ENCODE measurements at places on chromosomes 1 and 21.

- DNase-seq, result no peak
Observed at GRCh38 chr1:229434005-229434640, at the start of gene ACTA1. ACTA1 (minus strand) TSS chr1:229434094; CDS start chr1:229433115, 979 bp downstream.

GRCh38 chr1:93679546-93679945, 2.1 kb downstream of the BCAR3 start:
- DNase-seq, result no peak

- DNase-seq, result no peak
Observed at GRCh38 chr21:29232530-29233255, 66.0 kb upstream of the BACH1 start.

DNA sequence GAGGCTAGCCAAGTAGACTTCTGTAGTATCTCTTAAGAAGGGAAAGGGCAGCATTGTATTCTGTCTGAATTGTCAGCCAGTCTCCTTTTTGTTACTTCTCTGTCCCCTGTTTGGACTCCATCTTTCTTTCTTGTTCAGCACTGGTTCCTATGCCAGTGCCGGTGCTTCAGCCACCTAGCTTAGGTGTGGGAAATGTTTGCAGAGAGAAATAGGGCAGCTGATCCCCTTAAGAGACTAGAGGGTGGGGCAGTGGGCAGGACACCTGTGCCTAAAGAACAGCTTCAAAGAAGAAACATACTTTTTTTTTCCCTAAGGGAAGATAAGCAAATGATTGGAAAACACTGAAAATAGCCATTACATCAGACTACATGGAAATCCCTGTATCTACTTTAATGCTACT, 113.0 kb downstream of the POU2F1 start:
- DNase-seq, result no peak

DNA sequence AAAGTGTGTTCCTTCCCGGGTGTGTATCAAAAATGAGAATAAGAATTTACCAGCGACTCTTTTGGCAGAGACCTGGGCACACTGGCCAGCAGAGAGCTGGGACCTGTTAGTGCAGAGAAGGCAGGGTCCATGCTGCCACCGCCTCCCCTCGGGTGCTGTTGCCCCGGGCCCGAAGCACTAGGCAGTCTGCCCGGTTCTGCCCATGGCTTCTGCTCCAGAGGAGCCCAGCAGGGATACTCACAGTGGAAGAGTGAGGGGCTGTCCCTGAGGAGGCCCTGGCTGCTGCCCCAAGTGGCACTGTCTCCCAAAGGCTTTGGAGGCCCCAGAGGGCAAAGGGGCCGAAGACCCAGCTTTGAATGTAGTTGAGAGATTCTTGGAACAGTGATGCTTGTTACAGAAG, 80.5 kb downstream of the MIS18A start:
- no peak for DNase-seq

GRCh38 chr1:23561076-23561812, 1.9 kb upstream of the ID3 start:
- no peak for DNase-seq

DNA sequence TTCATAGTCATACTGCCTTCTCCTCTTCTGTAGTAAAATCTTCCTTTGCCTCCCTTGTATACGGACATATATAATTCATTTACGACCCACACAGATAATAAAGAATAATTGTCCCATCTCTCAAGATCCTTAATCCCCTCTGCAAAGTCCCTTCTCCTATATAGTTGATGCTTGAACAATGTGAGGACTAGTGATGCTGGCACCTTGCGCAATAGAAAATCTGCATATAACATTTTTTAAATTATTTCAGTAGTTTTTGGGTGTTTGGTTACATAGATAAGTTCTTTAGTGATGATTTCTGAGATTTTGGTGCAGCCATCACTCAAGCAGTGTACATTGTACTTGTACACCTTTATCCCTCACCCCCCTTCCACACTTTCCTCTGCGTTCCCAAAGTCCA, 21.0 kb downstream of the DIRAS3 start:
- DNase-seq, result no peak

- DNase-seq, result no peak
Observed at GRCh38 chr1:67642629-67643028, 42.4 kb upstream of the GADD45A start.

DNA sequence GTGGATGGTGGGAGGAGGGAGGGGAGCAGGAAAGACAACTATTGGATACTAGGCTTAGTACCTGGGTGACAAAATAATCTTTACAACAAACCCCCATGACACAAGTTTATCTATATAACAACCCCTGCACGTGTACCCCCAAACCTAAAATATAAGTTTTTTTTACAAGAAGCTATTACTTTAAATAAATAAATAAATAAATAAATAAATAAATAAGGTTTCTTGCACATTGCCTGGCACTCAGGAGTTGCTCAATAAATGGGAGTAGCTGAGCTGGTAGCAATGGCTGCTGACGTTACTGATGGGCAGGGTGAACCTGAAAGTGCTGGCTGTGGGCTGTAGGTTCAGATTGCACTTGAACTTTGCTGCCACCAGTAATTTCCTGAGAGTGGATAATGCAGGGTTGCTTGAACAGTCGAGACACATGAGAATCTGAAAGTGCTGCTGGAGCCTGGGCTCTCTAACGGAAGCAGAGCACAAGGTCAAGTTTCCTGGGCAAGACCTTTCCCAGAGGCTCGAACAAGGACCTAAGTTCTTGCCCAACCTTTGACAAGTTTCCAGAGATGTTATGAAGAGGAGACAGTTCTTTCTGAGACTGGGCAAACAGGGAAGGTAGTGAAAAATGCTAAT, 14.8 kb upstream of the KCNE2 start:
- DNase-seq, result no peak

DNA sequence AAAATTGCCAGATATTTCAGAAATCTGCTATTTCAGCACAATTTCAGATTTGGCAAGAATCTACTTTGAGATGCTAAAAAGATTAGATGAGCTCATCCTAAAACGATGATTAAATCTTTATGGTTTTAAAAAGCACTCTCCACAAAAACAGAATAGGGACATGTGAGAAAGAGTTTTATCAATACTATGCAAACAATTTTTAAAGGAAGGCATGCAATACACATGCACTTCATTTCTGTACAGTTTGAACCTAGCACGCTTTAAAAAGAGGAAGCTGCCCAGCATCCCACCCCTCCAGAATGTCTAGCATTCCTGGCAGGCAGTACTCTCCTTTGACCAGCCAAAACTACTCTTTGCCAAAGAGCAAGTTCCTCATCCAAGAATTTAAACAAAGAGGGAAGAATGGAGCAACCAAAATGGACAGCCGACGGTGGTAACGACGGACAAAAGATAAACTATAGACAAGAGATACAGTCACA, 1.3 kb downstream of the ARHGAP29 start:
- DNase-seq, result no peak

DNA sequence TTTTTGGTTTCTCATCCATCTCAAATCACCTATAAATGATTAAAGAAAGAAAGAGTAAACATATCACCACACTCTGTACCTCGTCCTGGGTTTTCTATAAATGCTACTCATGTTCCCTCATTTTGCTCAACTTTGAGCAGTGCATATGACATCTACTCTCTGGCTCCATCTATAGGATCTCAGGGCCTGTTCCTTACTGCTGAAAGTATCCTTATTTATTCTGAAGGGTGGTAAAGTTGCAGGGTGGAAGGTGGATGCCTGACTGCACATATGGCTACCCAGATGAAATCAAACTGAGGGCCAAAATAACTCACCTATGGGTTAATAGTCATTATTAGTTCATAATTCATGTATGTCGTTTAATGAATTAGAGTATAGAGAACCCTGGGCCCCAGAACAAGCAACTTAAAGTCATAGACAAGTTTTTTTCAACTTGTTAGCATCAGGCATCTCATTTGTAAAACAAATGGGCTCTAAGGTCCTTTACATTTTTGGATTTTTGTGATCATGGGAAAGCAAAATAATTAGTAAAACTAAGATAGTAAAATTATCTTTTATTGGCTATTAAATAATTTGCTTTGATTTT, 46.5 kb downstream of the NCF2 start:
- DNase-seq, result peak; percentile 52

- no peak for DNase-seq
Observed at GRCh38 chr1:57819893-57820292, 396.0 kb upstream of the DAB1 start.

DNA sequence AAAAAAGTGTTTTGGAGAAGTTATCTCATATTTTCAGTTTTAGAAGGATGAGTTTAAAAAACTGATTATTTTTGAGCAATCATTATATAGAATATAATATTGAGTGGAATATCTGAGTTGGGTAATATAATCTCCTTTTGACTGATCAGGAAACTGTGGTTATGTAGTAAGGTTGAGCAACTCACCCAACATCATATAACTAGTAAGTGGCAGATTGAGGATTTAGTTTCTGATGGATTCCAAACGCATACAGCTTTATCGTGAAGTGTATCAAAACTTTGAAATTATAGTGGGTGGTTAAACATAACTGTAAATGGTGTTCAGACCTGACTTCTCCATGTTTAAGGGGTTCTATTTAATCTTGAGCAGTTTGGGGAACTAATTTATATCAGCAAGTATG, 98.6 kb downstream of the OLFM3 start:
- no peak for DNase-seq

- no peak for DNase-seq
Observed at GRCh38 chr1:3463408-3463863, 9.0 kb downstream of the ARHGEF16 start.

GRCh38 chr1:25900219-25900618, 6.0 kb downstream of the STMN1 start:
- DNase-seq, result no peak

DNA sequence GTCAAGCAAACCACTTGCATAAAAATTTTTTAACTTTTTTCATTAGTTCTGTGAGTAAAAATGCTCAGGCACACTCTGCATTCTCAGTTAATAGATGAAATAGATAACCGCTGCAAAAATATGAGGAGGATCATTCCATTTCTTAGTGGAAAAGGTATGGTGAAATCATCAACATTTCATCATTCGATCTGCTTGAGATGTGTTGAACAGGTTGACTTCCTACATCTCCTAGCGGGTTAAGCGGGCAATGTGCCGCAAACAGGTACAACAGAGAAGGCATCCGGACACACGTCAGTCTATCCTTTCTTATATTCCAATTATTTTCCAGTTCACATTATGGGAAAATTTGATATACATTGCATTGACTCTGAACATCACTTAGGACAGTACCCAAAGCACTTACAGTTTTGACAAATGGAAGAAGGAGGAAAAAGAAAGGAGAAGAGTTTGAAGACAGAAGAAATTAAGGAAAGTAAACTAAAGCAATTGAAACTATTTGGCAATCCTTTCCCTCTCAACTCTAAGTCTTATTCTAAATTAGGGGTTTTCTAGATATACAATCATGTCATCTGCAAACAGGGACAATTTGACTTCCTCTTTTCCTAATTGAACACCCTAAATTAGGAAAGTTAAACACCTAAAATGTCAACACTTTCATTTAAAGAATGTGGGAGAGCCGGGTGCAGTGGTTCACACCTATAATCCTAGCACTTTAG, 33.5 kb downstream of the NIBAN1 start:
- no peak for DNase-seq

Measured in left kidney (tissue), 8 donors.